Activated naive CD4-positive, alpha-beta T cell treated with anti-CD3 and anti-CD28 coated beads for 36 hours (primary cell): ENCODE measurements at places on chromosomes 2 and 18. TPM values are rescaled to one million over a fixed set of nuclear protein-coding genes. Genes with fewer than 3 reads are reported as not detected.

Gene LYG1
- total RNA-seq, result 0.36 TPM

- H3K4me1 ChIP-seq, result no peaks in the 10 kb centered on the region
- H3K27ac ChIP-seq, result no peak overlapping the region
- no peaks in the 10 kb centered on the region for H3K36me3 ChIP-seq
- H3K27me3 ChIP-seq, result no peaks in the 10 kb centered on the region
- DNase-seq, result no peak
Observed at GRCh38 chr18:60196836-60197606, 175.6 kb downstream of the MC4R start.

GRCh38 chr2:30177956-30178355 lies 31.1 kb downstream of the YPEL5 start:
- H3K4me3 ChIP-seq, result no peak overlapping the region
- no peak for DNase-seq
- H3K4me1 ChIP-seq, result no peaks in the 10 kb centered on the region
- H3K27ac ChIP-seq, result no peak overlapping the region

DNA sequence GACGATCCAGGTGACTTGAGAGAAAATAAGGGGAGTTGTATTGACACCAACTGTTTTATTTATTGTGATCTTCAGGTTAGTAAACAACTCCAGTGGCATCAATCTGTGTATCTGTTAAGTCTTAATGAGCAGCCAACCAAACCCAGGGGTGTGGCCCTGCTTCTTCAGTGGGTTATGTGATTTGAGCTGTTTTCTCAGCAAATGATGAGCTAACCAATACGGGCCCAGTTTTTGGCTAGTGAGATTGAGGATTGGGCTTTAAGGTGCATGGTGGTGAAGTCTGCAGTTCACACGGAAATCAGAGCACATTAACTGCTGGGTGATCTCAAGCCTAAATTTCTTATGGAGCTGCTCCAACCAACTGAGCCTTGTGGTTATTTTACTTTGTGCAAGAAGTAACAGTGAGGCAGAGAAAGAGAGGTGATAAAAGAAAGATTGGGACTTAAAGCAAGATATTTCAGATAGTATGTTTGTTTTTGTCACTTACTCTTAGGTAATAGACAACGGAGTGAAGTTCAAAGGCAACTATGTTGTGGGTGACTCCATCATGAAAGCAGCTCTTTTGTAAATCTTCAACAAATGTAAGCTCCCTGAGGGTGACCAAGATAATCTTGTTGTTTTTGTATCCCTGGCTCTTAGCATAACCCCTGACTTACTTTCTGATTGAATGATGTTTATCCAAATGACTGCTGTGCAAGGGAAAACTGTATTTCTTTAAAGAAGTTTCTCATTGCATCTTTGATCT lies 2.4 kb downstream of the MTCL1 start:
- peaks cover 37% of the 10 kb centered on the region for H3K27me3 ChIP-seq
- no peak overlapping the region for H3K4me3 ChIP-seq
- DNase-seq, result no peak
- no peak overlapping the region for H3K27ac ChIP-seq

GRCh38 chr18:78743078-78743477 lies 236.5 kb upstream of the SALL3 start:
- no peak overlapping the region for H3K27ac ChIP-seq
- H3K4me3 ChIP-seq, result no peak overlapping the region
- no peaks in the 10 kb centered on the region for H3K4me1 ChIP-seq
- peaks cover 2% of the 10 kb centered on the region for H3K27me3 ChIP-seq
- DNase-seq, result no peak
